ENCODE measurements at places on chromosomes 4 and X.

DNA sequence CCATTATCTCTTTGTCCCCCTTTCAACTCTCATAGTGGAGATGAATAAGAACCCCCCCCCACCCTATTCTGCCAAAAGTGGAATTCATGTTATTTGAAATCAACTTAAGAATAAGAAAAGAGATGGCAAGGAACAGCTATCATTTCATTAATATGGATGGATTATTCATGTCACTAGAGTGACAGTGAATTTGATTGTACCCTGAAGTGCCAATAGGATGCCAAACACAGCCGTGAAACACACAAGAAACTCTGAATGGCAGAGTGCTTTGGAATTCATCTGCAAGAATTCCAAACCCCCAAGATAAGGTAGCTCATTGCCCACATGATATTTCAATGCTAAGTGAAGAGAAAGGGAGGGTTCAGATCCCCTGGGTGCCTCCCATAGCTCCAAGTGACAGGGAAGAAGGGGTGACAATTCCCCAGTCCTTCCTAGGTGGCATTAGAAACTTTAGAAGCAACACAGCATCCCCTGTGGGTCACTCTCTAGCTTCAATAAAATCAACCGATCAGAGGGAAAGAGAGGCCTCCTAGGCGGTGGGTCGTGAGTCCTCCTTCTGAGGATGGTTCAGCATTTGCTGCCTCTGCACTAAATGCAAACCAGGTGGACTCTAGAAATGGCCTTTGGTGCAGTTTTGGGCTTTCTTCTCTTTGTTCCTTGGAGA, 84.3 kb downstream of the MGST2 start:
- no peak for DNase-seq

GRCh38 chrX:24081661-24082154, 27.0 kb downstream of the EIF2S3 start:
- DNase-seq, result peak; percentile 49

DNA sequence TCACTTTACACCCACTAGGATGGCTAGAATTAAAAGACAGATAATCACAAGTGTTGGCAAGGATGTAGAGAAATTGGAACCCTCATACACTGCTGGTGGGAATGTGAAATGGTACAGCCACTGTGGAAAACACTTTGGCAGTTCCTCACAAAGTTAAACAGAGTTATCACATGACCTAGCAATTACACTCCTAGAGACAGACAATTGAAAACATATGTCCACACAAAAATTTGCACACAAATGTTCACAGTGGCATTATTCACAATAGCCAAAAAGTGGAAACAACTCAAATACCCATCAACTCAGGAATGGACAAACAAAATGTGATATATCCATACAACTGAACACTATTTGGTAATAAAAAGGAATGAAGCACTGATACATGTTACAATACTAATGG, 5.7 kb downstream of the ZNF280C start:
- no peak for DNase-seq

- DNase-seq, result no peak
Observed at GRCh38 chrX:13373027-13373426, 53.2 kb upstream of the ATXN3L start.

DNA sequence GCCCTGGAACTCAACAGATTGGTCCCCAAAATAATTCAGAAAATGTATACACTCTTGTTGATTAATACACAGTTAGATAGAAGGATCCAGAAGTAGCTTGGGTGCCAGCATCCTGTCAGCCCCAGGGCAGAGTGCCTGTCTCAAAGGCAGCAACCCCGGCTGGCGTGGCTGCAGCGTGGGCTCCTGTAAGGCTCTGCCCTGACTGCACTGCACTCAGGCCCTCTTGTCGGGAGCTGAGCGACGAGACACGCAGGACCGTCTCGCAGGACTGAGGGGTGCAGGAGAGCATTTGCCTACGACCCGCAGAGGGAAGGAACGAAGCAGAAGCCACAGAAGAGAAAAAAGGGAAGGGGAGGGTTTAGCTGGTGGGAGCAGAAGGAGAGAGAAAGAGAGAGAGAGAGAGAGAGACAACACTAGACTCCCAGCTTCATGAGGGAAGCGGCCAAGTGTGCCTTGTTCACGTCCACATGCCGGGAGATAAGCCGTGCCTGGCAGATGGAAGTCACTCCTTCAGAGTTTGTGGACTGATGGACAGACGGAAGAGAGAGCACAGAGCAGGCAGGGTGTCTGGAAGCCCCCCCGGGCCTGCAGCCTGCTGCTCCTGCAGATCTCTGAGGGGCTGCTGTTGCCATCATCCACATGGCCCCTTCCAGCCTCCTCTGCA, 38.7 kb upstream of the HELT start:
- no peak for DNase-seq

- no peak for DNase-seq
Observed at GRCh38 chrX:40663078-40663740, 15.8 kb upstream of the CXorf38 start.

- DNase-seq, result no peak
Observed at GRCh38 chr4:30094887-30095286, 625.3 kb upstream of the PCDH7 start.

DNA sequence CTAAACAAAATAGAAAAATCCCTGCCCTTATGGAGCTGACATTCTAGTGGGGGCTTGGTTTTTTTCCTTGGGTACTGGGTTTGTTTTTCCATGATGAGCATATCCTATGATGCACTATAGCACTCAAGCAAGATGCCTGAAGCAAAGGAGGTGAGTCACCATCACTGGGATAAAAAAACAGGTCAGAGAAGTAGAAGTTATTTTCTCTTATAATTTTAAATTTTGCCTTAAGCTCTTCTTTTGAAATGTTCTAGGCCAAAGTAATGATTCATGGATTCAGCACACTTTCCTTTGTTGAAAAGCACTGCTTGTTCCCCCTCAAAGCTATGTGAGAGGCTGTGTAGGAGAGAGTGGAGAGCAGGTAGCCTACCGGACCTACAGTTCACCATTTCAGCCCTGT, 15.2 kb upstream of the CXCL2 start:
- no peak for DNase-seq

DNA sequence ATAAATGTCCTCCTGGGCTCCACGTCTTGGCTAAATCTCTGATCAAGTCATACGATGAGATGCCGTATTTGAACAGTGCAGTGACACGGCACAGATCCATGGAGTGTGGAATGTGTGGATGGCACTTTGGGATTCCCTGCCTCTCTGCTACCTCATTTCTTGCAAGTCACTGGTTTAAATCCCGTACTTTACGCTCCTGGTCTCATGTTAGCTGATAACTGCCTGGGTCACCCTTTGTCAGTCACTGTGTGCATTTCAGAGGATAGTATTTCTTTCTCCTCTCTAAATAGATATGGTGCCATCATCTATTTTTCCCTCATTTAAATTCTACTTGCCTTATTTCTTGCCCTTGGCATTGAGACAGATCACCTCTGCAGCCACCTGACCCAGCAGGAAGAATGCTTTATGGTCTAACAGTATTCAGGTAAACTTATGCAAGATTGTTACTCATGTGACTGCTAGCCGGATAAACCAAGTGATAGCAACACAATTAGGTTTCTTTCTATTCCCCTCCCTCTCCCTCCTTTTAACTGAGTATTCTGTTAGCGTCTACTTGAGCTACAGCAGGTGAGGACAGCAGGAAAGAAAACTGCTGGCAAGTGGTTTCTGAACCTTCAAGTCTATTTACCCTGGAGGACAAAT, 2.8 kb downstream of the EGF start:
- DNase-seq, result no peak

GRCh38 chrX:33132569-33132968, 78.8 kb downstream of the DMD start:
- DNase-seq, result no peak

DNA sequence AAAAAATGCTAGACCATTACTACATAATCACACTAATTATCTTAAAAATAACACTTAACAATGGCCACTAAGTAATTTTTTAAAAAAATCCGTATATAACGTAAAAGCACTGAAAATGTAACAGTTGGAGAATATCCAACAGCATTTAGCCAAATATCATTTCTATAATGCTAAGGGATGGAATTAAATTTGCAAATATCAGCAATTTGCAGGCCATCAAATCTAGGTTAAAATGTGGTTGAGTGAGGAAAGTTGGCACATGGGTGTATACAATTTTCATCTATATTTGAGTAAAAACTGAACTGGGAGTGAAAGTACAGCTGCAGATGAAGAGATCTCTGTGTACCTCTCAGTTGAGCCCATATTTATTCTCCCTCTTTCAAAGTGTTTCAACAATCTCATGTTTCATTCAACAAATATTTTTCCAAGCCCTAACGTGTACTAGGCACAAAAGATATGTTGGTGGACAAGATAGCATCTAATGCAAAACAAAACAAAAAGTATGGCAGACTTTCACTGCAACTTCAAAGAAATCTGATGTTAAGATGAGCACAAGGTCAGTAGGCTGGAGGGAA, 63.0 kb downstream of the MBNL3 start:
- no peak for DNase-seq

- no peak for DNase-seq
Observed at GRCh38 chr4:73375328-73375741, 28.8 kb upstream of the ALB start.

- DNase-seq, result no peak
Observed at GRCh38 chr4:102858828-102859464, 9.8 kb upstream of the CISD2 start.

DNA sequence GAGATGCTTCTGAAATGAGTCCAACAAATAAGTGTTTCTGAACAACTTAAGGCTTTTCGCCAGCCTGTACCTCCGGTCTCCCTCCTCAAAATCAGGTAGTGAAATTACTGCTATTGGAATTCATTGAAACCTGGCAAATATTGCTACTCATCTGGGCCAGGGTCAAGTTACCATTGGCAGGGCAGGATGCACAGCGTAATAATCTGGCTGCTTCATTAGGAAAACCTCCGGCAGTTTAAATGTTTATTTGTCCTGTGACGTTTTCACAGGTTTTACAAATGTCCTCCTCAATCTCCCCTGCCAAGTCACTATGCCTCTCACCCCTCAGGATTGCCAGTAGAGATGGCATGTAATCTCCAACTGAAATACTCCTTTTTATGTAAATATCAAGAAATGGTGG, 92.6 kb upstream of the KDR start:
- DNase-seq, result no peak

GRCh38 chr4:55291227-55291640, 54.8 kb upstream of the SRD5A3 start:
- no peak for DNase-seq

DNA sequence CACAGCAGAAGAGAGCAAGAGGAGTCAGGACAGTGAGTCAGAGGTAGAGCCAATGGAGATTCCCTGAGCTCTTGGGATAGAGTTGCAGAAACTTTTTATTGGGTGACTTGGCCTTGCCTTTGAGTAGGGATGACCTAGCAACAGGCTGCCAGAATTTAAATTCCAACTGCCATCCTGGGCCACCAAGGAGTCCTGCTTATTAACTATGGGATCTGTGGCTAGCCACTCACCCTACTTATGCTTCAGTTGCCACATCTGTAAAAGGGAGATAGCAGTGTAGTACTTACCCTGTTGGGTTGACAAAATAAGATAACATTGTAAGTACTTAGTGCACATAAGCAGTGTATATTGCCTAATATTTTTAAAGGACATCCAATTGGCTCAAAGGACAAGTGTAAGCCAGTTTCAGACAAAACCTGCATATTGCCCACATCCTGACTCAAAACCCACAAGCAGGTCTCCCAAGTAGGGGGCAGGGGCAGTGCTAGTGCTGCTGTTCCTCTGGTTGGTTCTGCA, 43.5 kb upstream of the TMEM164 start:
- DNase-seq, result no peak

DNA sequence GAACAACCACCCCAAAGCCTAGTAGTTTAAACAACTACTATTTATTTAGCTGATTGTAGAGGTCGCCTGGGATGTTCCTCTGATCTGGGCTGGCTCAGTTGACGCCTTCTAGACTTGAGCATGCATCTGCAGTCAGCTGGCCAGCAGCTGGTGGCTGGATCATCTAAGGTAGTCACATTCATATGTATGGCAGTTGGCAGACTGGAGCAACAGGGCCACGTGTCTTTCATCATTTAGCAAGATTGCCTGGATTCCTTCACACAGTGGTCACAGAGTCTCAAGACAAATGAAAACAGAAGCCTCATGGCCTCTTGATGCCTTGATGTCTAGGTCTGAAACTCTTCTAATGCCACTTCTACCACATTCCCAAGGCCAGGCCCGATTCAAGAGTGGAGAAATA, 220.6 kb upstream of the S100G start:
- DNase-seq, result no peak

GRCh38 chr4:99043346-99043745, 45.2 kb downstream of the ADH5 start:
- DNase-seq, result no peak

DNA sequence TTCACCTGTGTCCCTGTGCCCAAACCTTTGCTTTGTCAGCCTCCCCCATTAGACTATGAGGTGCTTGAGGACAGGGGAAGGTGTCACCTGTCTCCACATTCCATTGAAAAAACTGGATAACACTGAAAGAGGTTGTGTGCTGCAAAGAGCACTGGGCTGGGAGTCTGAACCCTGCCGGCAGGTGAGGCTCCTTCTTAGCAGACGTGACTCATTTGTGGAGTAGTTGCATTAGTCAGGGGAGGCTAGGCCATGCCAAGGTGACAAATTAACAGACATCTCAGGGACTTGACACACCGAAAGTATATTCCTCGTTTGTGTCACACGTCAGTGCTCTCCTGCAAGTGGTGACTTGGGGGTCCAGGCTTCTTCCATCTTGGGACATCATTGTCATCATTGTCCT, 95.9 kb upstream of the STX18 start:
- DNase-seq, result no peak

DNA sequence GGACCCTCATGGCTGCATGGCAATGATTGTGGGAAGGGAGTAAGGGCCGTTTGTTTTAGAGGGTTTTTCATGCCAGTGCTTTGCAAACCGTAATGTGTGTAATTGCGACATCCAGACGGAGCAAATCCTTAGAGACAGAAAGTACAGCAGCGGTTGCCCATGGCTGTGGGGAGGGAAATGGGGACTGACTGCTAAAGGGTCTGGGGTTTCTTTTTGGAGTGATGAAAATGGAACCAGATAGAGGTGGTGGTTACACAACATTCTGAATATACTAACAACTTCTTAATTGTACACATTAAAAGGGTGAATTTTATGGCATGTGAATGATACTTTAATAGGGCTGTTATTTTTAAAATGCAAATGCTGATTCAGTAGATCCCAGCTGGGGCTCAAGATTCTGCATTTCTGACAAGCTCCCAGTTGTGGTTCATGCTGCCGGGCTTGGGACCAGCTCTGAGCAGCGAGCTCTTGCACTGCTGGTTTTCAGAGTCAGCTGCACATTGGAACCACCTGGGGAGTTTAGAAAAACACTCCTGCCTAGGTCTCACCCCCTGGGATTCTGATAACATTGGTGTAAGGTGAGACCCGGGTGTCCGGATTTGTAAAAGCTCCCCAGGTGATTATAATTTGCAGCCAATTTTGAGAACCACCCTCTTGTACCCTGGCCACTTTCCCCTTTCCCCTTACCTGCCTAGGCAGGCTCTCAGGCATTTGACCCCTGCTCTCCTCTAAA, 47.7 kb downstream of the PRPS1 start:
- DNase-seq, result no peak

GRCh38 chr4:16783119-16783518, 115.3 kb downstream of the LDB2 start:
- DNase-seq, result no peak

DNA sequence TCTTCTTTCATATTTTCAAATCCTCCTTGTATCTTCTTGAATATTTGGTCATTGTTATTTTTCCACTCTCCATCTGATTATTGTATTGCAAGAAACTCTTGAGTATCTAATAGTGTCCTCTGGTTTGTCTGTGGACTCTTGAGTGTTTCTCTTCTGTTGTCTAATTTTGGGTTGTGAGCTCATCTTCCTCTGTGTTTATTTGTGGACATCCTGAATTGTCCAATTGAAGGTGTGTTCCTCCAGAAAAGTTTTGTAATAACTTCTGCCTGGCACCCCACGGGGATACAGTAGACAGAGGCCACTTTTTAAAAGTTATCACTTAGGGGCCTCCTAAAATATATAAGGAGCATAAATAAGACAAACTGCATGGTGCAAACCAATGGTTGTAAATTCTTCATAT, 3.1 kb upstream of the CC2D2A start:
- no peak for DNase-seq
